ENCODE measurements at places on chromosomes 5 and 9.
A peak's percentile ranks its signal among the peaks of the same experiment; 100 is the strongest.

DNA sequence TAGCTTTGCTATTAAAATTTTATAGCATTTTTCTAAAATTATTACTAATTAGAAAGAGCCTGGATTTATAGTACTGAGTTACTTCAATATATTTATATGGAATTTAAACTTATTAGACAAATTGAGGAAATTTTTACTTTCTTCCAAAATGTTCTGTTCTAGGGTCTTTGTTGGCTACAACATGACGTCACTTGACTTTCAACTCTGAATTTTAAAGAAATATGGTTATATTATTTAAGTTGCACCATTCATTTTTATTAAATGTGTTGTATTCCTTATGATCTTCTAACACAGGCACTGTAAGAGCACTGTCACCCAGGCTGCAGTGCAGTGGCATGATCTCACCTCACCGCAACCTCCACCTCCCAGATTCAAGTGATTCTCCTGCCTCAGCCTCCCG is 119.4 kb upstream of the CYLC2 start:
- DNase-seq = no peak

GRCh38 chr9:130642926-130643325 is 21.5 kb upstream of the PRDM12 start:
- DNase-seq = no peak

DNA sequence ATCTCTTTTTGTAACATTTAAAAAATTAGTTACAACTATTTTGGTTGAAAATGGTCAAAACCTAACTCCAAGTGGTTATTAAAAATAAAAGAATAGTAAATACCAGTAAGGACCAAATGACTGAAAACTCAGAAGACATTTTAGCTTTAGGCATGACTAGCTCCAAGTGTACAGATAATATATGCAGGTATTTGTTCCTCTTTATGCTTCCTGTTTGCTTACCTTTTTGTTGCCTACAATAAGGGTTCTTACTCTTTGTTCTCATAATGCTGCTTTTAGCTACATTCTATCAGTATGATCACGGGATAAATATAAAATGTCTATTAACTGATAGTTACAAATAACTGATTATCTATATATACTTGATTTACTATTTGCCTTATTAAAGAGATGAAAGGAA is 259.6 kb downstream of the CDH12 start:
- no peak for DNase-seq

GRCh38 chr9:27441741-27442070 is 82.4 kb upstream of the IFNK start:
- DNase-seq = no peak

- no peak for DNase-seq
Measured at GRCh38 chr5:75387806-75388205, 50.8 kb downstream of the HMGCR start.

DNA sequence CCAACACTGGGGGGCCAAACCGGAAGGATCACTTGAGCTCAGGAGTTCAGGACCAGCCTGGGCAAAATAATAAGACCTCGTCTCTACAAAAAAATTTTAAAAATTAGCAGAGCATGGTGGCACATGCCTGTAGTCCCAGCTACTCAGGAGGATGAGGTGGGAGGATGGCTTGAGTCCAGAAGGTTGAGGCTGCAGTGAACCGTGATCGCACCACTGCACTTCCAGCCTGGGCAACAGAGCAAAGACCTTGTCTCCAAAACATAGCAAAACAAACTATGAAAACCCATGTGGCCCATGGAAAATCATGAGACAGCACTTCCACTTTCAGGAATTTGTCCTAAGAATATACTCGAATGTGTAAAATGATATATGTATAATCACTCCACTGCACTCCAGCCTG is 6.1 kb downstream of the SETX start:
- no peak for DNase-seq

- DNase-seq = no peak
Measured at GRCh38 chr9:110900917-110901316, 137.4 kb downstream of the LPAR1 start.

GRCh38 chr9:114126247-114127060 is 27.4 kb upstream of the KIF12 start:
- DNase-seq = no peak

DNA sequence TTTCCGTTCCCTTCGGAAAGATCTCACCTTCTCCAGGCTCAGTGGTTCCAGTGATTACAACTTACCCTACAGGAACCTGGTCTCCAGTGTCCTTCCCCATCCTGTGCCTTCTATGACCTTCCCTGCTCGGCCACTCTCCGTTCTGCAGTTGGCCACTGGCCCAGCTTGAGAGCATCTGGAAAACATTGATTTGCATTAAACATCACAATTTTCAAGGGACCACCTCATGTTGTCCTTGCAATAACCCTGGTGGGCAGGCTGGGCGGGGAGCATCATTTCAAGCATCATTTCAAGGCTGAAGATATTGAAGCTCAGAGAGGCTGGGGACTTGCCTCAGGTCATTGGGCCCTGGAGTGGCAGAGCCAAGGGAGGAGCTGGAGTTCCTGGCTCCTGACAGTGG is 177.4 kb downstream of the SEC61B start:
- DNase-seq = no peak

GRCh38 chr5:132528866-132529634 is 14.3 kb downstream of the IL5 start:
- no peak for DNase-seq

GRCh38 chr9:68997666-68998065 is 16.2 kb downstream of the PRKACG start:
- no peak for DNase-seq

- DNase-seq = no peak
Measured at GRCh38 chr5:171736976-171737891, 48.4 kb upstream of the SMIM23 start.

- no peak for DNase-seq
Measured at GRCh38 chr9:121718501-121718900, 67.1 kb downstream of the DAB2IP start.

DNA sequence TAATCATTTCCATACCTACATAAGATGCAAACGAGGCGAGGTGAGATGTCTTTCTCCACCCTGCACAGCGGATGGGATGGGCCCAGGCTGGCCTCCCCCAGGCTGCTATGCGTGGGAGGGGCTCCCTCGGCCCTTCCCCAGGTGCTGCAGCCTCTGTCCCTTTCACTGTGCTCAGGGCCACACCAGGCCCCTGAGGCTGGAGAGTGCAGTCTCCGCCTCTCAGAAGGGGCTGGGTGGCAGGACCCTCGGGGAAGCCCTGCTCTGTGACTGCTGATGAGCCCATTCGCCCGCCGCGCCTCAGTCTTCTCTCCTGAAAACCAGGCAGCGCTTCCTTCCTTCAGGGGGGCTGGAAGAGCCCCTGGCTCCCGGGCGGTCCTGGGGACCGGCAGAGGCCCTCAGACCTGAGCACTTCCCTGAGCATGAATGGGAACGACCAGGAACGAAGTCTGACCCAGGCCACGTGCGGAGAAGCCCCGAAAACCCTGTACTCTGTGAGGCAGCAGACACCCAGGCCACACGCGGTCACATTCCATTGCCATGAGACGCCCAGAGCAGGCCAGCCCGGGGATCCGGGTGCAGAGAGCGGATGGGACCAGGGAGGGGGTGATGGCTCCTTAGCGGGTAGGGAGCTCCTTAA is 21.9 kb upstream of the NOTCH1 start:
- DNase-seq = no peak

GRCh38 chr9:107036367-107036766 is 173.4 kb downstream of the ZNF462 start:
- no peak for DNase-seq

DNA sequence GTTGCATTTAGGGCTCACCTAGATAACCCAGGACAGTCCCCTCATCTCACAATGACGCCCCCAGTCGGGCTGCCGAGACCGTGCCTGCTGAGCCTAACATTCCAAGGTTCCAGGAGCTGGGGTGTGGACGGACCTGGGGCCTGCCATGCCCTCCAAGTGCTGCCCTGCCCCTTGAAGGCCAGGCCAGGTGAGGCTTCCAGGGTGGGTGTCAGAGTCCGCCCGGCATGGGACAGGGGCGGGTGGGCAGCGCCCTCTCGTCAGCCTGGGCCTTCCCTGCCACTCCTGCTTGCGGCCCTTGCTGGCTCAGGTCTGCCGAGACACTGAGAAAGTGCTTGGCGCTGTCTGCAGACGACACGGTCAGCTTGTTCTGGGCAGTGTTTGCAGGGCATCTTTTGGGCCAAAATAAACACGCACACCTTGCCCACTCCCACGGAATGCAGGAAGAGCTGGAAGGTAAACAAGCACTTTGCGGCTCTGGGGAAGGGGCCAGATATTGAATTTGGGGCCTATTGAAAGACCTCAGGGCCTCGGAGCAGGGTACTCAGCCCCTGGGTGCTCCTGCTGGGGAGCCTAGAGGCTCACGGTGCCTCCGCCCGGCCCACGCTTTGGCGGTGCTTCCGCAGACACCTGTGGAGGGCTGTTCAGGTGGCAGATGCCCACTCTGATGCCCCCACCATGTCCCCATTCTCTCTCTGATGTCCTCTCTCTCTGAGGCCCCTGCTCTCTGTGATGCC is 4.2 kb upstream of the SCGB3A1 start:
- DNase-seq = no peak

DNA sequence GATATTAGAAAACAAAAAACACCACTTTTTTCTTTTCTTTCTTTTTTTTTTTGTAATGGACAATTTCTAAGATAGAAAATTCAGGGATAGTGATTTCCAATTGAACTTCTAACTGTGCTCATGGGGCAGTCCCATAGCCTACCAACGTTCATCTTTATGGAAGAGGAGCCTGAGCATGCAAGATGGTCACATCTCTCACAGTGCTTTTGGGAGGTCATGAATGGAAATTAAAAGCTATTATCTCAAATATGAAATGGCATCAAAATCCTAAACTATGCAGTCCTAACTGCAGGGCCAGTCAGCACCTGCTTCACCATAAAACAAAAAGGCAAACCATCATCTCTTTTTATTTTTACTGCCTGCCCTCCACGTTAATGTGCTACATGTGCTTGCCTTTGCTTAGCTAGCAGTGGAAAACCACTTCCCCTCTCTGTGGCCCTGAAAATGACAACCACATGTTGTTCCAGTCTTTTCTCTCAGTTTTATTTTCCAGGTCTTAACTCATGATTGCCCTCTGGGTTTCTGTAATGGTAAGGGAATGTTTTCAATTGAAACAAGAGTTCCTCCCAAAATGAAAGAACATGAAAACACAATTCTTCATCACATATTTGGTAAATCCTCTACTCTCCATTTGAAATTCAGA is 16.7 kb downstream of the IFNB1 start:
- DNase-seq = no peak

DNA sequence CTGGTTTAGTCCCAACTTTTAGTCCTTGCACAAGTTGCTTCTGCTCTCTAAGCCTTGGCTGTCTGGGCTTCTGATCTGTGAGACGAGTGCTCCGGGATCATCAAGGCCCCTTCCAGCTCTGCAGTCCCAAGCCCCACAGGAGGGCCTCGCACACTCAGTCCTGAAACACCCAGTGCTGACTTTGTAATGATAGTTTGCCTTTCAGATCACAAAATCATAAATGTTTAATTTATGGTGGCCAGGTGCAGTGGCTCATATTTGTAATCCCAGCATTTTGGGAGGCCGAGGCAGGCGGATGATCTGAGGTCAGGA is 95.9 kb upstream of the SLC25A48 start:
- DNase-seq = no peak

DNA sequence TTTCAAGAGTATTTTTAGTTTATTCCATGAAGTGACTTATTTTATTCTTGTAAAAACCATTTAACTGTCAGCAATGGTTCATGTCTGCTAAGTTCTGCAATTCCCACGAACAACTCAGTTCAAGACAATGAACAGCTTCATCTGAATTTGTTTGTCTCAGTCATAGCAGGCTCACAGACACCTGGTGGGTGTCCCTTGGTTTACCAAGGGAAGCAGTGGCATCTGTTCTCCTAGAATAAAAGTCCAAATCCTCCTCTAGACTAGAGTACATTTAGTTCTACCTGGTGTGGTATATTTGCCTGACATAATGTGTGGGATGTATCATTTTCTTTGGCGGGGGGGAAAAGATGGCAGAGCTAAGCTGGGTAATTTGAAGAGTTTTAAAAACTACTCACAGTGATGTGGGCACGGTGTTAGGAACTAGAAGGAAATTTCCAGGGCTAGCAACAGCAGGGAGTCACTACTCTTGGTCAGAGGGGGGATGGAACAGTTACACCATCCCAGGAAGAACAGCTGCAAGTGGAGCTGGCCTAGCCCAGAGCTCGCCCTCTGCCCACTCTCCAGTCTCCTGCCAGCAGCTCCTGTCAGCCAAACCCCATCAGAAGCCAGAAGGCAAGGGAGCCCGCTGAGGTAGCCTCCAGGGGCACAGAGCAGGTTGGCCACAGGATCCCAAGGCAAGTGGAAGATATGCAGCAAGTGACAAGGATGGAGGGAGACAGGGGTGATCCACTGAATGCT is 100.3 kb downstream of the PJA2 start:
- no peak for DNase-seq

DNA sequence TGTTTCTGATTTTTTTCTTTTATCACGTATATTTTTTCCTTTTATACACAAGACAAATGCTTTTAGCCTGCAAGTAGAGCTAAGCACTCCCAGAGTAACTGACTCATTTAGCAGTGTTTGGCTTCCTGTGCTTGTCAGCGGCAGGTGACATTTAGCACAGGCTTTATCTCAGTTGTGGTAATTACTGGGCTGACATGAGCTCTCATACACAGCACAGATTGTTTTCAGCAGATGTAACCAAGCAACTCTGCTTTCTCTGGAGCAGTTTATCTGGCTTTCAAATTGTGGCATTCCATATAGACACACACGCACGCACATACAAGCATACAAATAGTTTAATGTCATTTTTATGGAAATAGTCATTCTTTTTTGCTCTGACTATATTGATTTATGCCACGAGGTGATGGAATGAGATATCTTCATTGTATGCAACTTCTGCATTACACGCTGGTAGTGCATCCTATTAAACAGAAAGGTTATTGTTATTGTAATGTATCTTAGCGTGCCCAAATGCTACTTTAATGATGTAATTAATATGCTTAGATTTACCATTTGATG is 379.0 kb upstream of the GRAMD2B start:
- DNase-seq = no peak

GRCh38 chr5:132981288-132981687 is 17.9 kb upstream of the AFF4 start:
- DNase-seq = no peak

DNA sequence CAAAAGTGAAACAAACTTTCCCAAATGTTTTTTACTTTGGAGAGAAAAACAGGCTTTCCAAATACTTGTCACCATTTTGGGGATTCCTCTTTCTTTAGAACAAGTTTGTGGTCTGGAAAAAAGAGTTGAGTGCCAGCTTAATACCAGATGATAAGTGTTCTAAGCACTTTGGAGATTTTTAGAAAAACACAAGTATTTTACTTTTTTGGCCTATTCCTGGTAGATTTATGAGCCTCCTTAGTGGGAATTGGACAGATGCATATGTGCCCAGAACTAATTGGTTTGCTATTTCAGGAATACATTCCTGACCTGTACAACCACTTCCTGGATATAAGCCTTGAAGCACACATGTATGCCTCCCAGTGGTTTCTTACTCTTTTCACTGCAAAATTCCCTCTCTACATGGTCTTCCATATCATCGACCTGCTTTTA is 40.5 kb downstream of the GPR21 start:
- DNase-seq = no peak

GRCh38 chr5:142770650-142771609 is 753 bp downstream of the ARHGAP26 start:
- peak; percentile 21 for DNase-seq

GRCh38 chr9:68969538-68969937 is 44.4 kb downstream of the PRKACG start:
- DNase-seq = no peak

All from stimulated activated CD4-positive, alpha-beta T cell treated with anti-CD3 and anti-CD28 coated beads, TNF-alpha, amount 100 ng/mL, for 48 hours (primary cell).